ENCODE measurements at places on chromosomes 5 and 9.
A peak's percentile ranks its signal among the peaks of the same experiment; 100 is the strongest.

DNA sequence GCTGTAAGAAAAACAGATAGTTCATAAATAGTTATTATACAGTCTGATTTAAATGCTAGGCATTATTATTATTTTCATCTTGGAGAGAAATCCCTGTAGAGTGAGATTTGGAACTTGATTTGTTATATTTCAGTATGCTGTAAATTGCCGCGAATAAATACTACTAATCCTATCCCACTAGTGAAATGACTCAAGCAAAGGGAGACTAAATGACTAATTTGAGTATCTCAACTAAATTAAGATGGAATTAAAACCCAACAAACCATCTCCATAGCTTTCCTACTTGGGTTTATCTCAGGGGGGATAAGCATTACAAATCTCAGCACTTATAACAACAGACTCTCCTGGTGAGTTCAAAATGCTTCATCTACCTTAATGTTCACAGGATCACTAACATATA lies 206.0 kb downstream of the MCTP1 start:
- no peak for DNase-seq

GRCh38 chr9:82456642-82457041 lies 468.1 kb downstream of the SPATA31D1 start:
- DNase-seq = no peak

GRCh38 chr5:173839117-173839713 lies 48.9 kb upstream of the CPEB4 start:
- DNase-seq = no peak

DNA sequence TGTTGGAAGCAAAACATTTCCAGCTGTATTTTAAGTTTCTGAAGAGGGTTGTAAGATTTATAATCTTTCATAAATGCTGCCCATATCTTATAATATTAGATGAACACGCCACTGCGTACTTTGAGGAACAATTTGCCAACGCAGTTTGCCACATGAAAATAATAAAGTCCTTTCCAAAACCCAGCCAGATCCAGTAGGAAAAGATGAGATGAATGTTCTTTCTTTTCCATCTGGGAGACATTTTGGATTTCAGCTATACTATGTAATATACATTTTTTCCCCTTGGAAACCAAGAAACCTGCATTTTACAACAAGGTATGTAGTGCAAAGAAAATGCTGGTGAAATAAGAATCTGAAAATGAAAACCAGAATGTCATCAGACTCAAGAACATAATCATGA lies 125.4 kb downstream of the NFIB start:
- no peak for DNase-seq

DNA sequence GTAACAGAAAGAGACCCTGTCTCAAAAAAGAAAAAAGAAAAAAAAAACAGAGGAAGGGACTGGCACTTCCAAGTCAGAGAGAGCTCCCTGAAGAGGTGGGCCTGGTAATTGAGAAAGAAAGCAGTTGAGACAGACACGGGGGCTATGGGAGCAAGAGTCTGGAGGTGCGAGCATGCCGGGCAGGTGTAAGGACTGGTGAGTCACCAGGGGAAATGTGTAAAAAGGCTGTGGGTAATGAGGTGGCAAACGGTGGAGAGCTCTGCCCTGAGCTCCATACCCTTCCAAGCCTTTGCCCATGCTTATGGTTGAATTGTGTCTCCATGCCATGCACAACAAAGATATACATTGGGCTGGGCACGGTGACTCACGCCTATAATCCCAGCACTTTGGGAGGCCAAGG lies 18.0 kb upstream of the JADE2 start:
- DNase-seq = no peak

DNA sequence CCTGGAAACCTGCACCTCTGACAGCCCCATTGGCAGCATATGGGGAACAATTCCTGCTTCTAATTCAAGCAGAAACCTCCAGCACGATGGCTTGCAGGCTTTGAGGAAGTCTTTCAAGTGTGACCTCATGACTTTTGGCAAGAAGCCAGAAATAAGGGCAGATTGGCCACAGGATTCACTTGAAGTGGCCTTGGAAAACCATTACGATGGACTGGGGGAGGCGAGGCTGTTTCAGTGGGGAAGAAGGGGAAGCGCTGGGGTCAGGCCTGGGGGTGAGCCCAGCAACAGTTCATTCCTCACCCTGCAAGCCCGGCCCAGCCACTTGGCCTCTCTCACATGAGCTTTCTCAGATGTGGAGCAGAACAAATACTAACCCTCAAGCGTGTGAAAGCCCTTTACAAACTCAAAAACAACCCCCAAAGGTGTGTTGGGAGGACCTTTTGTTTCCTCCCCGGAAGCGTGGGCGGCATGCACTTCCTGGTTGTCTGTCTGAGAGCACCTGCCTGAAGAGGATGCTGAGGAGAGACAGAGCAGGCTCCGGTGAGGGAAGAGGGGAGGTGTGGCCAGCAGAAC lies 26.9 kb upstream of the EEIG1 start:
- peak; percentile 14 for DNase-seq

- no peak for DNase-seq
Observed at GRCh38 chr9:36995927-36996705, 38.0 kb downstream of the PAX5 start.

DNA sequence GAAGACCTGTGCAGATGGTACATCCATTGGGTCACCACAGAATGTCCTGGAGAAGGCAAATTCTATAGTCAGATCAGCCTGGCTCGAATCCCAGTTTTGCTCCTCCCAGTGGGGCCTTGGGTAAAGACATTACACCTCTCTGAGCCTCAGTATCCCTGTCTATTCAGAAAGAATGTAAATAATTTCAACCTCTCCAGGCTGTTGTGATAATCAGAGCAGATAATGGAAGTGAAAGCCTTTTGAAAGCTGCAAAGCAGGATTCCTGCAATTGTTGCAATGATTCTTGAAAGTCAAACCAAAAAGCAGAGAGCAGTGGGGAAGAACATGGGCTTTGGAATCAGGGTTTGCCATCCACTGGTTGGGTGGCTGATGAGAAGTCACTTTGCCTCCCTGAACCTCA lies 63.2 kb downstream of the LHX2 start:
- no peak for DNase-seq

- DNase-seq = no peak
Observed at GRCh38 chr5:73861313-73861988, 235.5 kb downstream of the ARHGEF28 start.

DNA sequence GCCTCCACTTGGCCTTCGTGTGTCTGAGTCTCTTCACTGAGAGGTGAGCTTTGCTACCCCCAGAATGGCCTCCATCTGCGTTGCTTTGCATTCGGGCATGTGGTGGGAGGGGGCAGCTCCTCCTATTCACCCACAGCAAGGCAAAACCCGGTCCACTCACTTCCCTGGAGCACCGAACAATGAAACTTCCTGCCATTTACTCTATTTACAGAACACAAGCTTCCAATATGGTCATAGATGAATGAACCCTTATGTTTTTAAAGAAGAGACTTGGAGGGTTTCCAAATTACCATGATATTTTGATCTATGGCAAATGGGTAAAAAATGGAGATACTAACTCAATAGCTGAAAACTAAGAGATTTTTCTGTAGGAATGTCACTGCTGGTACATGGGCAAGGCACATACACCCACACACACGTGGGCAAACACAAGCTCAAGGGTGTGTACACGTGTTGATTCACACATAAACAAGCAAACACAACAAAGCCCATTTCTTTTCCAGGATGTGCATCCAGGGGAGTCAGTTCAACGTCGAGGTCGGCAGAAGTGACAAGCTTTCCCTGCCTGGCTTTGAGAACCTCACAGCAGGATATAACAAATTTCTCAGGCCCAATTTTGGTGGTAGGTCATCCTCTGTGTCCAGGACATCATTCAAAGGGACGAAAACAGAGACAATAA lies 5.2 kb downstream of the GABRP start:
- no peak for DNase-seq

DNA sequence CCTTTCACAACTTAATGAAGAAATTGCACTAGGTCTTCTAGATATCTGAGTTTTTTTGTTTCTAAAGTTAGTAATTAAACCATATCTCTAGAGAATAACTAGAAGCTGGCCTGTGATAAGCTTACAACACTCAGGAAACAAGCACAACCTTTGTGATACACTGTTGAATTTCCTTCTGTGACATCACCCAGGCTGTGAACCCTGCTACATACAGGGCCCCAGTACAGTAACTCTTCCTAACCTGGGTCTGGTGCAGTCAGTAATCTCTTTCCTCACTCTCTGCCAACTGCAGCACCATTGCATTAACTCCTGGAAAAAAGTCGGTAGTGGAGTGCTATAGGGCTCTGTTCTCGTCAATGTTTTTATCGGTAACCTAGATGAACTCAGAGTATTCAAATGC lies 10.6 kb upstream of the IGFBPL1 start:
- no peak for DNase-seq

- no peak for DNase-seq
Observed at GRCh38 chr5:115116001-115116400, 53.7 kb downstream of the TRIM36 start.

DNA sequence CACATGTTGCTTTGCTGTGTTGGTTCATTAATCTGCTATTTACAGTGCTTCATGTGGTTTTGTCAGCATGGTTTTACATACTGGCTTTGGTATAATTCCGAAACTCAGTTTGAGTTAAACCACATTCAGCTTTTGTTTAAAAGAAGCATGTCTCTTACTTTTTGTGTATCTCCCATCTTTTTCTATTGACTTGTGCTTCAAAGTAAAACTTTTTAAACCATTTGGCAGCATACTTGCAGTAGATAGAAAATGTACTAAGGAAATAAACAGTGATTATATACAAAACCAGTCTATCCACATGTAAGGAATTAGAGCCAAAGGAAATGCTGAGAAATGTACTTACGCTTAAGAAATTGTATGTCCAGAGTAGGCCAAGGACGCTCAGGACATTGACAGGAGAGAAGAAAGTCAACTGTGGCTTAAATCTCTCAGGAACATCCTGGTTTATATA lies 286.9 kb downstream of the ARHGEF28 start:
- no peak for DNase-seq

DNA sequence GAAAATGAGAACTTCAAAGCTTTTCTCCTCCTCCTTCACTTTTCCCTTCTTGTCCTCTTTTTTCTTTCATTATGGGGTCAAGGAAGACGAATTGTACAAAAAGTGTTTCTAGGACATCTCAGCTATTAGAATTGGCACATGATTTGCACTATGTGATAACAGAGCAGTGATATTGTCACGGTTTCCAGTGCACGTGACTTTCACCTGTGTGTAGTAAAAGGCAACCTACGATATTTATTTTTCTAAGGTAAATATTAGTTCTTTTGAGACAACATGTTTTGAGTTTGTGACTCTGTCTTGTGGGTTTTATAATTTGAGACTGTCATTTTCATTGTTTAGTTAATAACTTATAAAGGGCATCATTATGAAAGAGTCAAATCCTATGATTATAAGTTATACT lies 213.1 kb downstream of the PSAT1 start:
- DNase-seq = no peak

DNA sequence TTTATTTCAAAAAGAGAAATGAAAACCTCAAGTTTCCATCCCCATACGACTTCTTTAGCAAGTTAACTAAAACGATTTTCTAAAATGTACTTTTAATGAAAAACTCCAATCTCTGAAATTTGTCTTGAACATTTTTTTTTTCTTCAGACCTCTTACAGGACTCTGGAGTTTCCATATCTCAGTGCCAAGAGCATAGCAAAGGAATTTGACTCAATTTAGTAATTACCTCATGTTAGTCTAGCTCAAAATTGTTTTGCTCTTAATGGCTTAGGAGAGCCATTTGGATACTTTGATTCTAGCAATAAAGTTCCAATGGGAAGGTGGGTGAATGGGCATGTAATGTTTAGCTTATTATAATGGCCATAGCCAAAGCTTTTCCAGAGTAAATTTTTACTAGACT lies 26.0 kb upstream of the SPATA31D4 start:
- no peak for DNase-seq

Measured in NCI-H446 (cell line).